ENCODE measurements at places on chromosomes 6 and 20.

DNA sequence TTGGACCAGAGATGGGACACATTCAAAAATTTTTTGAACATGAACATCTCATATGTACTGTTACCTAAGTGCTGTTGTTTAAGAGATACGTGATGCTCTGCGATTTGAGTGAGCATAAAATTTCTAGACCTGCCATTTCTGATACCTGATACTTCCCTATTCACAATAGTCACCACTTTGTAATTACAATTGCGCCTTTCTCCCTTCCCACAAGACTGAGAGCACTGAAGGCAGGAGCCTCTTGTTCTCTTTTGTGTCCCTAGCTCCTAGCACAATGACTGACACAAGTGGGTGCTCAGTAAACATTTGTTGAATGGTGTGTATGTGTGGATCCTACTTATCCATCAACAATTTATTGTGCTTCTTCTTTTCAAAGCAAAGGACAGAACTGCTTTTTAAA is 92.8 kb upstream of the TMEM30A start:
- H3K27me3 ChIP-seq, result peaks cover 23% of the 10 kb centered on the region
- no peak overlapping the region for H3K4me3 ChIP-seq
- H3K4me1 ChIP-seq, result no peaks in the 10 kb centered on the region
- no peaks in the 10 kb centered on the region for H3K36me3 ChIP-seq

GRCh38 chr6:99011151-99011550 is 63.4 kb upstream of the FBXL4 start:
- no peak overlapping the region for H3K27ac ChIP-seq
- H3K27me3 ChIP-seq, result peaks cover 3% of the 10 kb centered on the region
- DNase-seq, result no peak
- H3K4me1 ChIP-seq, result peaks cover 1% of the 10 kb centered on the region
- no peak overlapping the region for H3K4me3 ChIP-seq

DNA sequence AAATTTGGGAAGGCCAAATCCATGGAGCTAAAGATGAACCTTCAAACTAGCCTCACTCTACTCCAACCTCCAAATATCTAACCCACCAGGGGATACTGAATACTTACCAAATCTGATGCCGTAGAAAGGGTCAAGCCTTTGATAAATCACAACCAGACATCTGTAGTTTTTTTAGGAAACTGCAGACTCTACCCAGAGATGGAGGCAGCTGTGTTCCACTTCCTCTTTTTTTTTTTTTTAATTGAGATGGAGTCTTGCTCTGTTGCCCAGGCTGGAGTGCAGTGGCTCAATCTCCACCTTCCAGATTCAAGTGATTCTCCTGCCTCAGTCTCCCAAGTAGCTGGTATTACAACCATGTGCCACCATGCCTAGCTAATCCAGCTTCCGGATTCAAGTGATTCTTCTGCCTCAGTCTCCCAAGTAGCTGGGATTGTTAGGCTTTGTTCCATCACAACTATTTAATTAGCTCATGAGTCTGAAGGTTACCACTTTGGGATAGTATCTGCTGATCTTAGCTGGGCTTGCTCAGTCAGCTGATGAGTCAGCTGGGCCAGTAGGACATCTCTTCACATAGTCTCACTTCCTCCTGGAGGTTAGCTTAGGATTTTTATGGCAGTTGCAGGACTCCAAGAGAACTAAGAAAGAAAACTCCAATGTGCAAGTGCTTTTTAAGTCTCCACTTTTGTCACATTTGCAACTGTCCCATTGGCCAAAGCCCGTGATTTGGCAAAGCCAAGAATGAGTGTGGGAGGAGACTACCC is 13.3 kb downstream of the FRK start:
- no peak overlapping the region for H3K4me3 ChIP-seq
- H3K4me1 ChIP-seq, result no peaks in the 10 kb centered on the region
- H3K27me3 ChIP-seq, result peaks cover 6% of the 10 kb centered on the region
- DNase-seq, result no peak
- H3K27ac ChIP-seq, result no peak overlapping the region

- H3K4me3 ChIP-seq, result no peak overlapping the region
- no peaks in the 10 kb centered on the region for H3K36me3 ChIP-seq
- H3K27ac ChIP-seq, result no peak overlapping the region
- H3K27me3 ChIP-seq, result peaks cover 3% of the 10 kb centered on the region
- no peak for DNase-seq
Measured at GRCh38 chr20:23205611-23206041, 119.5 kb upstream of the CD93 start.

- no peaks in the 10 kb centered on the region for H3K4me1 ChIP-seq
- no peak for DNase-seq
- H3K4me3 ChIP-seq, result no peak overlapping the region
- H3K36me3 ChIP-seq, result no peaks in the 10 kb centered on the region
- no peak overlapping the region for H3K27ac ChIP-seq
Measured at GRCh38 chr20:23507346-23507745, 16.4 kb downstream of the CST8 start.

DNA sequence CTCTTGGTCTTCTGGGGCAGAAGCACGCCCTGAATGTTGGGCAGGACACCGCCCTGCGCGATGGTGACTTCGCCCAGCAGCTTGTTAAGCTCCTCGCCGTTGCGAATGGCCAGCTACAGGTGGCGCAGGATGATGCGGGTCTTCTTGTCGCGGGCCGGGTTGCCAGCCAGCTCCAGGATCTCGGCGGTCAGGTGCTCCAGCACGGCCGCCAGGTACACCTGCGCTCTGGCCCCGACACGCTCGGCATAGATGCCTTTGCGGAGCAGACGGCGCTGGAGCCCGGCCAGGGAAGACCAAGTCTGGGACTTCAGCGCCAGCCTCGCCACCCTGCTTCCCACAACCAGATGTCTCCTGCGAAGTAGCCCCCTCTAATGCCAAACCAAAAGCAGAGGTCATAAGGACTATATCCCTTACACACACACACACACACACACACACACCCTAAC is 8.0 kb upstream of the SLC17A3 start:
- peak; percentile 60 for DNase-seq
- H3K36me3 ChIP-seq, result no peaks in the 10 kb centered on the region
- H3K27me3 ChIP-seq, result peaks cover 15% of the 10 kb centered on the region
- peak overlapping the region; percentile 85 for H3K4me3 ChIP-seq
- peak overlapping the region; percentile 78 for H3K27ac ChIP-seq

- no peak for DNase-seq
- no peak overlapping the region for H3K4me3 ChIP-seq
- no peaks in the 10 kb centered on the region for H3K36me3 ChIP-seq
- no peaks in the 10 kb centered on the region for H3K4me1 ChIP-seq
- H3K27ac ChIP-seq, result no peak overlapping the region
- peaks cover 19% of the 10 kb centered on the region for H3K27me3 ChIP-seq
Measured at GRCh38 chr6:99867026-99867425, 127.0 kb downstream of the MCHR2 start.

DNA sequence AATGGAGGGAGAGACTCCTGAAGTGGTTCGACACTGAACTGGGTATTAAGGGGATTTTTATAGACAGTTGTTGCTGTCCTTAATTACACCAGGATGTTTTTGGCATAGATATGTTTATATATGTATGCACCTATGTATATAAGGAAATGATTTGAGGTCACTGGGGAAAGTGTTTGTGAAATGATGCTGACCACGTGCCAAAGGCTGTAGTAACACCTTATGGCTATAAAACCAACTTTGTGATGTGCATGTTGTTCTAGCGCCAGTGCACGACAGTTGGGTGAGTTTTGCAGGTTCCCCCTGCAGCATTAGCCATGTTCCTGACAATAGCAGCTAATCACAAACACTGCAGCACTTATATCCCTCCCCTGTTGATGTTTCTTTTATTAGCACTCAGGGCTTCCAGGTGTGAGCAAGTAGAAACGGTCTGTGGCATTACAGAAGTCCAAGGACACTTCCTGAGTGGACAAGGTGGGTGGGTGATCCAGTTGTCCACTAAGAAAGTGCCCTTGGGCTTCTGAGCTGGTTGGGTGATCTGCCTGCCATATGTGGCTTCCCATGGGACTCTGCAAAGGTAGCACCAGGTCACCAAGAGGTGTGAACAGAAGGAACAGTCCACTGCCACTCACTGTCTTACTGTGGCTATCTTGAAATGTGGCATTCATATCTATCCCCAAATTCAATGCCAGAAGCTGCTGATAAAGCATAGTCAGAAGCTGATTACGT is 63.0 kb upstream of the RBM24 start:
- no peak overlapping the region for H3K4me3 ChIP-seq
- no peaks in the 10 kb centered on the region for H3K4me1 ChIP-seq
- no peak overlapping the region for H3K27ac ChIP-seq
- no peak for DNase-seq

- H3K27me3 ChIP-seq, result no peaks in the 10 kb centered on the region
- no peak for DNase-seq
- H3K36me3 ChIP-seq, result no peaks in the 10 kb centered on the region
- no peak overlapping the region for H3K4me3 ChIP-seq
Measured at GRCh38 chr6:4677751-4678065, 98.5 kb upstream of the CDYL start.

- no peak overlapping the region for H3K4me3 ChIP-seq
- peaks cover 7% of the 10 kb centered on the region for H3K36me3 ChIP-seq
- DNase-seq, result no peak
Measured at GRCh38 chr20:24407151-24407550, 62.3 kb upstream of the SYNDIG1 start.

- DNase-seq, result no peak
- no peaks in the 10 kb centered on the region for H3K27me3 ChIP-seq
- H3K27ac ChIP-seq, result no peak overlapping the region
- no peaks in the 10 kb centered on the region for H3K36me3 ChIP-seq
Measured at GRCh38 chr6:126253431-126253830, 86.5 kb upstream of the CENPW start.

- H3K4me1 ChIP-seq, result peaks cover 29% of the 10 kb centered on the region
- H3K27ac ChIP-seq, result peak overlapping the region; percentile 23
- H3K4me3 ChIP-seq, result no peak overlapping the region
- H3K36me3 ChIP-seq, result no peaks in the 10 kb centered on the region
Measured at GRCh38 chr6:52352239-52353018, 9.5 kb upstream of the PAQR8 start.

DNA sequence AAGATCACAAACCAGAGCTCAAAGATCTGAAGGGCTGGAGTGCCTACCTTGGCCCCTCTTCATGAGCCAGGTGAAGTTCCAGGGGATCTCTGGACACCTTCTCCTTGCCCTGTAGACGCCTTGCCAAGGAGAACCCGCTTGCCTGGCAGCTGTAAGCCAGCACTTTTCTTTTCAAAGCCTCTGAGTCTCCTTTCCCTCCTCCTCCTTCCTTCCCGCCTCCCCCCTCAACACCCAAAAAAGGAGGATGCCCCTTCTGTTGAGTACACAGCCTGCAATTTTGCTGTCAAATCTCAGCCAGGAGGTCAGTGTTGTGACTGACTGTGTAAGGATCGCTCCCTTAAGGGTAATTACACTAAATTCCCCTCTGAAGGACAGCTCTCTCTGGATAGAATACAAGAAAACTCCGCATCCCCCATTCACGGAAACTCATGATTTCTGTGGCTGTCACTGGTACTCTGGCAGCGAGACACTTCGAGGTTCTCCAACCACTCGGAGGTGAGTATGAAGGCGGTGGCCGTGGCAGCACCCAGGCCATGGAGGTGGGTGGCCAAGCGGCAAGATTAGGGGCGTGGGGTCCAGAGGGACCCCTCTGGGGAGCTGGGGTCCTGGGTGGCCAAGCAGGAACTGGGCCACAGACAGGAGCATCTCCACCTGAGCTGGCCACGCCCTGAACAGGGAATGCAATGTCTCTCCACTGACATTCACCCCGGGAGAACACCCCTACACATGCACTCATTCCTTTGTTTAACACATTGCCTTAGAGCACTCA is 23.2 kb upstream of the FOXP4 start:
- DNase-seq, result no peak
- no peak overlapping the region for H3K4me3 ChIP-seq
- no peaks in the 10 kb centered on the region for H3K36me3 ChIP-seq
- peaks cover 43% of the 10 kb centered on the region for H3K27me3 ChIP-seq
- H3K27ac ChIP-seq, result no peak overlapping the region
- H3K4me1 ChIP-seq, result no peaks in the 10 kb centered on the region

DNA sequence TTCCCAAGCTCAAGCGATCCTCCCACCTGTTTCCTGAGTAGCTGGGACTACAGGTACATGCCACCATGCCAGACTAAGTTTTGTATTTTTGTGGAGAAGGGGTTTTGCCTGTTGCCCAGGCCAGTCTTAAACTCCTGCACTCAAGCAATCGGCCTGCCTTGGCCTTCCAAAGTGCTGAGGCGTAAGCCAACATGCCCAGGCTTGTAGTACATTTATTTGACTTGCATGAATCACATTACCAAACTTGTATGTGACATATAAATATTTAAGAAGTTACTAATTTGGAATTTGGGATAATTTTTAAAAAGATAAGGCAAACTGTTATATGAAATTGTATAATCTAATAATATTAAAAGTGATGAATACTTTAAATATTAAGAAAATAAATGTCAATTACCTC is 157.6 kb downstream of the MCHR2 start:
- peaks cover 3% of the 10 kb centered on the region for H3K27me3 ChIP-seq
- H3K4me1 ChIP-seq, result no peaks in the 10 kb centered on the region
- H3K27ac ChIP-seq, result no peak overlapping the region
- DNase-seq, result no peak
- no peak overlapping the region for H3K4me3 ChIP-seq

DNA sequence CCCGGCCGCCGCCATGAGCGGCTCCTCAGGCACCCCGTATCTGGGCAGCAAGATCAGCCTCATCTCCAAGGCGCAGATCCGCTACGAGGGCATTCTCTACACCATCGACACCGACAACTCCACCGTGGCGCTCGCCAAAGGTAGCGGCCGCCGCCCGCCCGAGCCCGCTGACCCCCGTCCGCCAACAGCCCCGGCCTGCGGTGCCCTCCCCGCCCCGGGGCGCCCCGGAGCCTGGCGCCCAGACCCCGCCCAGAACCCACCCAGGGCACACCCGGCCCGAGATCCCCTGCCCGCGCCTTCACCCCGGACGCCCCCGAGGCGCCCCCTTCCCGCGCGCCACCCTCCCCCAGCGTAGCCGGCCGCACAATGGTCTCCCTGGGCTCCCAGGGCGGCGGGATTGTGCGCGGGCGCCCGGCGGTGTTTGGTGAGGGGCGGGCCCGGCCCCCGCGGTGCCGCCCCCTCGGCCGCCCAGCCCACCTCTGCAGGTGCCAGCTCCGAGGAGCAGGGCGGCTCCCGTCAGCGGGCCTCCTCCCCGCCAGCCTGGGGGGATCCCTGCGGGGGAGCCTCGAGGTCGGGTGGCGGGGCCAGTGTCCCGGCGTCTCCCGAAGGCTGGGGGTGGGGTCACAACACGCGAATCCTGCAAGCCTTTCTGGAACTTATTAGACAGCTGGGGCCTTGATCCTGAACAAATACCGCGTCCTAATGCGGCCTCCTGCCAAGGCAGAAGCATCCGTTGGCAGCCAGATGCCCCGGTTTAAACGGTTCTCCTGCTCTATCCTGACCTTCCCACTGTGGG is 577 bp downstream of the LSM14B start:
- peak overlapping the region; percentile 77 for H3K27ac ChIP-seq
- peak; percentile 46 for DNase-seq
- H3K36me3 ChIP-seq, result peaks cover 37% of the 10 kb centered on the region
- H3K27me3 ChIP-seq, result no peaks in the 10 kb centered on the region
- H3K4me1 ChIP-seq, result peaks cover 41% of the 10 kb centered on the region

GRCh38 chr20:63858393-63859165 is 2.7 kb upstream of the ABHD16B start:
- H3K4me3 ChIP-seq, result peak overlapping the region; percentile 36
- H3K27me3 ChIP-seq, result no peaks in the 10 kb centered on the region
- H3K4me1 ChIP-seq, result peaks cover 30% of the 10 kb centered on the region
- DNase-seq, result no peak
- H3K36me3 ChIP-seq, result peaks cover 14% of the 10 kb centered on the region

Data from activated CD8-positive, alpha-beta T cell treated with anti-CD3 and anti-CD28 coated beads, Interleukin-2, amount 10 ng/mL, durations not matched to agents 7 days and 5 days (primary cell).